AG09309 (cell line): ENCODE measurements at places on chromosomes 5 and 9.

DNA sequence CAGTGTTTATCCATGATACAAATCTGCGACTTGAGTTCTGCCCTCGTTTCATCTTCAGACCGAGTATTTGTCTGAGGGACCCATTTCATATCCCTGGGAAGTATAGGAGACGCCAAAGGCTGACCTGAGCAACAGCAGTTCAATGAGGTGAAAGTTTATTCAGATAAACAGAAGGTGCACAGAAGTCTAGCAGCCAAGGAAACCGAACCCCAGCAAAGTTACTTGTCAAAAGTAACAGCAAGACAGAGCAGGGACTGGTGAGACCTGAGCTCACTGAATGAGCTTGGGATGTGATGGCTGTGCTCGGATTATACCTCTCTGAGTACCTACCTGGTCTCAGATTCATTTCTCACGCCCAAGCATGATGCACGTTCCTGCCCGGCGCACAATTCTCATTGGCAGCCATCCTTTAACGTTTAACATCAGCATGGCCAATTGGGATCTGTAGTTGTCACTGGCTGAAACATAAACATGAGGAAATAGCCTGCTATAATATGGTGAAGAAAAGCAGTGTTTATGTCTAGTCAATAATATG lies 599 bp downstream of the LYRM7 start:
- DNase-seq: no peak

GRCh38 chr5:1783216-1783554 lies 16.5 kb downstream of the MRPL36 start:
- DNase-seq: no peak

DNA sequence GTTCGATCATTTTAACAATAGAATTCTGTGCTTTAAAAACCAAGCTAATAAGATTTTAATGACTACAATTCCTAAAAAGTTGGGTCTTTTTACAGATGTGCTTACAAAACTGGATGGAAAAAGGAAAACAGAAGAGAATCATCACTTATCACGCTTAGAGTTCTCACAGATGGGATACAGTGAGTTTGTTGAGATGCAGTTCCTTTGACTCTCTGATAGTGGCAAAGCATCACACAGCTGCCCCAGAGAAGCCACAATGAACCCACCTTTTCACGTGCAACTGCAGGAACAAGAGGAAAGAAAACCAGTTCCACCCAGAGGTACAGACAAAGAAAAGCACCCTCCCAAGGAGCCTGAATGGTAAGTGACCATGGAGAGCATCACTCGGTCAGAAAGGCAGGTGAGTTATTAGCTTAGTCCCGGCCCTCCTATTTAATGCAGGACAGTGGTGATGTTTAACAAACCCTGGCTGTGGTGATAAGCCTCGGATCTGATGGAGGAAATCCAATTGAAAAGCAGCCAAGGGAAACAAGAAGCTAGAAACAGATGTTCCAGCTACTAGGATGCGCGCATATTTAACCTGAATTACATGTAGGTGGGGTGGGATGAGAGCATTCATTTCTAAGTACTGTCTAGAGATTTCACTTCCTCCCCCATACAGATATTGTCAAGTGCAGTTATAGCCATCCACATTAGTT lies 167.7 kb downstream of the TARS1 start:
- no peak for DNase-seq

GRCh38 chr5:73617510-73618279 lies 8.3 kb upstream of the ARHGEF28 start:
- DNase-seq: no peak

- DNase-seq: no peak
These were observed 1.8 kb upstream of the ENTPD2 start for GRCh38 chr9:137055385-137056364.

DNA sequence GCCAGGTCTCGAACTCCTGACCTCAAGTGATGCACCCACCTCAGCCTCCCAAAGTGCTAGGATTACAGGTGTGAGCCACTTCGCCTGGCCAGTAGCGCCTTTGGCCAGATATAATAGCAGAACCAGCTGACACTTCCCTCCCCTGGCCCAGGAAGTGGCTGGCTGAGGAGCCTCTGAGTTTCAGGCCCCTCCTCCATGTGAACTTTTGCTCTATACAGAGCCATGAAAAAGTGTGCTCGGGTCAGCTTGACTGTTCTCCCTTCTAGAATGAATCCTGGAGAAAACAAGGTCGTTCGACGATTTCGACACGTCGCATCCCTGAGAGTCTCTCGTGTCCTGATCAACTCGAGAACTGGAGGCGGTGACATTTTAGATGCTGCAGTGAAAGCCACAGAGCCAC lies 8.6 kb upstream of the ZDHHC12 start:
- DNase-seq: no peak

- DNase-seq: no peak
These were observed 79.2 kb downstream of the UBE2QL1 start for GRCh38 chr5:6527749-6528455.

- no peak for DNase-seq
These were observed 167.2 kb upstream of the HMHB1 start for GRCh38 chr5:143644727-143645126.

- DNase-seq: no peak
These were observed 746.6 kb downstream of the TAF11L14 start for GRCh38 chr5:18380729-18381362.

DNA sequence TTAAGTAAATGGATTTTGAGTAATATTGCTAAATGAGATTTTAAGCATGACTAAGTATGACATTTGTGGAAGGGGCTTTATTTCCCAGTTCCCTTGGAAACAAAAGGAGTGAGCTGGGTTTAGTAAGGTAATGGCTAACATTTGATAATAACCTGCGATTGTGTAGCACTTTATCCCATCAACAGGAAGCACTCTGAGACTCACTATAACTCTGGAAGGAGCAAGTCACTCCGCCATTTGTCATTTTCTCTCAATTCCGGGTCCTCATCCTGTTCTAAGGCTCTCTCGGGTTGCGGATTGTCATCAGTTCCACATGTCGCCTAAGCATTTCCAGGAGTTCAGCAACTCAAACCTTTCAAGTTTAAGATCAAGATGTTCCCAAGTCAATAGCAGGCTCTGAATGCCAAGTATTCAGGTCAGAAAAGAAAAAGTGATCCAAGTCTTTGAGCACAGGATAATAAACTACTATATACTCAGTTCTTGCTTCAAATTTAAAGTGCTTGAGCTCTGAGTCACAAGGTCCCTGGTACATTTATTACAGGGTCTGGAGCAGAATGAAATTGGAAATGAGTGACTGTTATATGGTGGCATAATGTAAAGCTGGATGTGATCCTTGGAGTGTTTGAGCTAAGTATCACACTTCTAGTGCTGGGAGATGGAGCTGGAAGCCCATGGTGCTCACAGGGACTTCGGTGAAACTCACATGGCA lies 39.3 kb downstream of the CAPSL start:
- no peak for DNase-seq

GRCh38 chr9:101536938-101537337 lies 3.3 kb downstream of the RNF20 start:
- DNase-seq: no peak

GRCh38 chr5:109016300-109016699 lies 268.6 kb downstream of the FER start:
- no peak for DNase-seq
